ENCODE measurements at places on chromosomes 6 and 20.

- DNase-seq = no peak
Observed at GRCh38 chr20:44993343-44993742, 27.0 kb downstream of the STK4 start.

- DNase-seq = no peak
Observed at GRCh38 chr6:11672256-11672655, 106.3 kb downstream of the ADTRP start.

- peak; percentile 58 for DNase-seq
Observed at GRCh38 chr20:24469116-24469893, at the start of gene SYNDIG1. SYNDIG1 (plus strand) TSS chr20:24469629; CDS start chr20:24543098, 73,469 bp downstream.

DNA sequence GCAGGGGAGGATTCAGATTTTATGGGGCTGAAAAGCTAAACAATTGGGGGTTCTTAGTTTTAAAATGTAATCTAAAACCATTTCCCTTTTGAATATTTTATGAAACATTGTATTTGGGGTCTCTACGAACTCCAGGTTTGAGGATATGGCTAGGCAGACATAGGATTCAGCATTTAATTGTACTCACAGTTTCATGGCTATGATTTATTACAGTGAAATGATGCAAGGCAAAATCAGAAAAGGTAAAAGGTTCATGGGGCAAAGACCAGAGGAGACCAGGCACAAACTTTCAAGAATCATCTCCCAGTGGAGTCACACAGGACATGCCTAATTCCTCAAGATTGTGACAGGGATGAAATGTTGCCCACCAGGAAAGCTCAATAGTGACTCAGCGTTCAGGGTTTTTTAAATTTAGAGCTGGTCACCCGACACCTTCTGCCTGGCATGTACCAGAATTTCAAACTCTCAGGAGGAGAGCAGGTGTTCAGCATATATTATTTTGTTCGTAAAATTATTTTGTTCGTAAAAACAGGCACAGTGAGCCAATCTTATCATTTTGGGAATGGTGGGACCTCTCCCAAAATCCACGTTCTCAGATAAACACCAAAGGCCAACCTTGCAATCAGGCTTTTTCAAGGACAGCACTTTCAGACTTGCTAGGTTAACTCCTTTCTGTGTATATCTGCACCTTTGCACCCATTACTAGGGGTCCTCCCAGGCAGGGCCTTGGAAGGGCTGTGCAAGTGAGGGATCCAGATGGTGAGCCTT, 270.3 kb downstream of the NKAIN2 start:
- no peak for DNase-seq

DNA sequence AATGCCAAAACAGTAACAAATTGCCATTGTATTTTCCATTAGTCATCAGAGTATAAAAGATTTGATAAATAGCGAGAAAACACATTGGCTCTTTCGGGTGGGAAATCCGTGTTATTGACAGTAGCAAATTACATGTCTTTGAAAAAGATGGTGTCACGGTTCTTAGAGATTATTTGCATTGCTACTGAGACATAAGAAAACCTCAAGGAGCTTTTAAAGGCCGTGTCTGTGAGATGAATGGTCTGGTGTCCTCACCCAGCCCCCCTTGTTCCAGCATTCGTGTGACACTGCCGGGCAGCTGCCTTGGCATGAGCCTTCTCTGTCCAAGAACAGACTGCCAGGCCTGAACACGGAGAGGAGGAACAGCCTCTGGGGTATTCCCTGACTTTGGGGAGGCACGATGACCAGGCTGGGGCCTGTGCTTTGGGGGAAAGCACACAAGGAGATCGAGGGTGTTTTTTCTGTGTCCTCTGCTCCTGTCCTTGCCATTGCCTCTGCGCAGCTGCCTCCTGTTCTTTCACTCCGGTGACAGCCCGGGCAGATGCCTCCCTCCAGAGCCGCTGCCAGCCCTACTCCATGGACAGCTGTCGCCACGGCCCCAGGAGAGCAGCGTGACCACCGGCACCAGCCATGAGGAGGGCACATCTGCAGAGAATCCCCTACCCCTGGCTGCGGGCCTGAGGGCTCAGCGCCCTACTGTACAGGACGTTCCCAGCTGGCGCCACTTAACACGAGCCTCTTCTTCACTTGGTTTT, 167.7 kb upstream of the CDYL start:
- DNase-seq = no peak

- DNase-seq = no peak
Observed at GRCh38 chr6:131572686-131573415, at the start of gene ARG1. ARG1 (plus strand) TSS chr6:131573226; CDS start chr6:131573283, 57 bp downstream.

DNA sequence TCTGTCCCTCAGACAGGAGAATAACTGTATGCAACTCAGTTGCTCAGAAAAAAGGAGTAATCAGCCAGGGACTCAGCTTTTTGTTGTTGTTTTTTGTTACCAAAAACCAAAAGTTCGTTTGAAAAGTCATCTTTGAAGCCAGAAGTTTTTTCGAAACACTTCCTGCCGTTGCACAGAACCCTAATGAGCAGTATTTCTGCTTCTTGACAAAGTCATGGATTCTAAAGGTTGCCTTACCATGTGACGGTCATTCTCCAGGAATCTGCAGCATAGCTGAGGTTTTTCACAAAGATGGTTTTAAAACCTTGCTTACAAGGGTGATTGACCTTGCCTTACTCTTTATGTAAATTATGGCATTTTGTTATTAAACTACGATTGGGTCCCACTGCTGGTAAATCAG, 1.9 kb downstream of the RAB32 start:
- peak; percentile 17 for DNase-seq

DNA sequence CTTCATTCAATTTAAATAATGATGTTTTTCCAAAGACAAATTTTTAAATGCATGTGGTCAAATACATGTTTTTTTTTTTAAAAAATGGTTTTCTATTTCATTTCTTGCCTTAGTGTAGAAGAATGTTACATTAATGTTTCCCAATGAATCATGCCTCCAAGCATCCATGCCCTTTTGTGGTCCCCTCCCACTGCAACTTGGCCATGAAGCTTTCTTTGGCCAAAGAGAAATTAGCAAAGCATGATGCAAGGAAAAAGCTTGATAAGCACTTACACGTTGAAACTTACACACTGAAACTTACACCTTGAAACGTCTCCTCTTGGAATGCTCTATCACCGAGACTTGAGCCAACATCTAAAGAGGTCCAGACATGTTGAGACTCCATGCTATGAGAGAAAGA, 93.0 kb upstream of the ELOVL5 start:
- DNase-seq = no peak

- DNase-seq = no peak
Observed at GRCh38 chr20:29689411-29690225, 1567.8 kb upstream of the DEFB115 start.

DNA sequence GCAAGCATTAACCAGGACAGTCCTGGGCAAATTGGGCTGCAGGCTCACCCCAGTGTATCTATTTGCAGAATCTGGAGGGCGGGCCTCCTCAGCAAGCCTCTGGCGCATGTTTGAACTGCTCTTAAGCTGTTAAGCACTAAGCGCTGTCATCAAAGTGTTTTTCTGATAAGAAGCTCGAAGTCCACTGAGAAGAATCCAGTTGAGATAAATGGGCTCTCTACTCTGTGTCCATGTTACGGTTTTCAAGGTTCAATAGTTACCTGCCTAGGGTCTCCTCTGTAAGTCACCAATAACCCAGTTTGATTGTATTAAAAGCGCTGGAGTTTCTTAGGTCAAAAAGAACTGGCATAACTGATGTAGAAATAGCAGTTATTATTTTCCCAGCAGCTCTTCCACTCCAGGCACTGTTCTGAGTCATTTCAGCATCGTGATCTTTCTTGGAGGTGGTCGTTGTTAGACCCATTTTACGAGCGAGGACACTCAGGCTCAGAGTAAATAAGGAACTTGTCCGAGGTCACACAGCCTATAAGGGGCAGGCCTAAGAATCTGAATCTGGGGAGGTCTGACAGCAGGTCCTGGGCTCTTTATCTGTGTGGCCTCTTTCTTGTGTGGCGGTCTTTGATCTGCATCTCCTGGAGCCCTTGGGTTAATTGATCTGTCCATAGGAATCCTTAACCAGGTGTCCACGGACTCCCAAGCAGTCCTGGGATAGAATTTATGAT, 207.4 kb upstream of the ZNF217 start:
- DNase-seq = peak; percentile 70

GRCh38 chr20:10595266-10595665, 78.5 kb downstream of the JAG1 start:
- DNase-seq = no peak

DNA sequence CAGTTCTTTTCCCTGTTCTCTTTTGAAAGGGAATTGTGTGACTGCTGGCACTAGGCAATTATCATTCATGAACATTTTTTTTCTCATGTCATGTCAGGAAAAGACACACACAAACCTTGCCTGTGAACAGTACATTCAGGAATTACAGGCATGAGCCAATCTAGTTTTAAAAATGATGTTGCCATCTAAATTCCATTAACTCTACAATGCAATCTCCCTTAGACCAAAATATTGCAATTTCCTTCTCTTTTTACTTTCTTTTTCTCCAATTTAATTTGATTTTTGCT, 127.5 kb upstream of the STMND1 start:
- DNase-seq = no peak

- peak; percentile 91 for DNase-seq
Observed at GRCh38 chr6:112180095-112180820, 74.1 kb downstream of the LAMA4 start.

- peak; percentile 20 for DNase-seq
Observed at GRCh38 chr6:16450285-16450684, 211.9 kb downstream of the GMPR start.

DNA sequence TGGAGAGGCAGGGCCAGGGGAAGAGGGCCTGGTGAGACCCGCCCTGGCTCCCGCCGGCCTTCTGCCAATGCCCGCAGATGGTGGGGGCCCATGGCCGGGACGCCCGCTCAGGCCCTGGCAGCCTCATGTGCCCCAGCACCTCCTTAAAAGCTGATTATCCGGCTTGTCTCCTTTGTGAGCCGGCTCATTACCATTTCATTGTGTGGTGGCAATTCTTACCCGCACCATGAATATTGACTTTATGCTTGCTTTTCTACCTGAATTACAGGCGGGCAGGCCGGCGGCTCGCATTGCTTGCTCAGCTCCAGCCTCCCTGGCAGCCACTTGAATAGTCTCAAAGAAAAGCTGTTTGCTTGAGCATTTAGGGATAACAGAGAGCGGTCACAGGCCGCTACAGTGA, 120.0 kb upstream of the JAG1 start:
- no peak for DNase-seq

DNA sequence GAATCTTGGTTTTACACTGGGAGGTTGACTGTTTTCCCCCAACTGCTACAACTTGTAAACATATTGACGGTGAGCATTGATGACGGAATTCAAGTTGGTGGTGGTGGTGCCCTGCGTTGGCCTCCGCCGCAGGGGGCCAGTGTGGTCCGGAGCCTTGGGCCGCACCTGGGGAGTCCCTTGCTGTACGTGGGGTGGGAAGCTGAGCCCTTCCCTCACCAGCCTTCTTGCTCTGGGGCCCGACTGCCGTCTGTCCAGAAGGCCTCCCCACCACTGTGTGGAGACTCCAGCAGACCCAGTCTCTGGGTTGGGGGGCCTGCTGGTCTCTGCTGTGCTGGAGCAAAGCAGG, 11.4 kb downstream of the GATA5 start:
- DNase-seq = no peak

DNA sequence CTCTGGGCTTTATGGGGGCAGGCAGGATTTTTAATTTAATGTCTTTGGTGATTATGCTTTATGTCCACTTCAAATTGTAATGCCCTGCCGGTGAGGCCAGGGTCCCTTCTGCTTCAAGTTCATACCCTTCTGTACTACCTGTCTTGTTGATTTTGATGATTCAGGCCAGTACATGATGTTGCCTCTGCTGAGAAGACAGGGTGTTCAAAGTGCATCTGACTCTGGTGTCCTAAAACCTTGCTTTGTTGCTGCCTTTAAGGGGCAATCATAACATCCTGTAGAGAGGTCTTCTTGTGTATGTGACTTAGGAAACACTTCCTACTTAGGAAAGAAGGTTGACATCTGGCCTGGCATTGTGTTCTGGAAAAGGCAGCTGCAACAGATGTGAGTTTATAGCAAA, 113.2 kb downstream of the TMEM170B start:
- no peak for DNase-seq

GRCh38 chr6:37308069-37308815, 45.5 kb upstream of the RNF8 start:
- DNase-seq = peak; percentile 52

GRCh38 chr6:41475164-41475563, 71.0 kb upstream of the FOXP4 start:
- no peak for DNase-seq

DNA sequence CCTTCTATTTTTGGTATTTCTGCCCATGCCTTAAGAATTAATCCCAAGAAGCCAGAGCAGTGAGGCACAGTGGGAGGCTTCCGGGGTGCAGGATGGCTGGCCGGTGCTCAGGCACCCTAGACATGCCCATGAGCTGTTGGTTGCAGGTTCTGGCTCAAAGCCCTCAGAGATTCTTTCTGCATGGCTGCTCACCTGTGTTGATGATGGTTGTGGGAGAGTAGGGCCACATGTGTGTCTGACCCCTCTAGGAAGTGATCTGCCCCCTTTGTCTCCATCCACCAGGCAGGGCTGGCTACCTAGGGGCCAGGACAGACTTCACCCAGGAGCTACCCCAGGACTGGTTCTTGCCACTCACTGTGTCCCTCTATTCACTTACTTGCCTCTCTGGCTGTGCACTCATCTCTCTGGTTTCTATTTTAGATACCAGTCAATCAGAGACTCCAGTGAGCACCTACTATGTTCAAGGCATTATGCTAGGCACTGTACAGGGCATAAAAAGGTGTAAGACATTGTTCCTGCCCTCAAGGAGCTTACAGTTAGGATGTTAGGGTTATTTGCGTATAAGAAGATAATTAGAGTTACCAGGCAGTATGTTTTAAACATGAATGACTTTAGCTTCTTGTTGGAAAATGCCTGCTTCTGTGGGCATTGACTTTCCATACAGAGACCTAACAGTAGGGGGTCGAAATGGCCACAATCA, 16.8 kb downstream of the CD83 start:
- DNase-seq = no peak

DNA sequence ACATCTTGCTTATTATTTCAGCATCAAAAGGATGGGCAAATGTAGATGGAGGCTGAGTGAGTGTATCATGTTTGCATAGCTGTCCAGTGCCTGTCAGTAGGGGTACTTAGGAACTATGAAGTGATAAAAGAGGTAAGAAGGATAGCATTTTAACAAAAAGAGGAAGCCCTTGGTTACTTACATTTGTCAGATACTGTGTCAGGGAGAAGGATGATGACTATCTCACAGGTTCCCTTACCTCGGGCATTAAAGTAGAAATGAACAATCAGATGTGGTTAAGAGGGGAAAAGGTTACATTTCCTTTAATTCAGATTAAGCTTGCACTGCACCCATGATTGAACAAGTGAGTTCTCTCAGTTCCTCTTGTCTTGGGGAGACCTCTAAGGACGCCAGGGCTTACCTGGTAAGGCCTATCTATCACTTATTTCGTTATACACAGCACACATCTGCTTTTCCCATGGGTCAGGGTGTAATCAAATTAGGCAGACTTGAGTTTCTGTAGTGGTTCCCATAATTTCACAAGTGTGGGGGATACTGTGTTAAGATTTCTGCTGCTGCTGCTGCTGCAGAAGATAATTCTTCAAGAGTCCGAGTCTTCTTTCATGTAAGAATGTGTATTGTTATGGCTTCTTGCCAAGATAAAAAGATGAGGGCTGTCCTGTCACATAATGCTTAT, 4.5 kb downstream of the FOXO3 start:
- DNase-seq = no peak

Data from hepatocyte (in vitro differentiated cells).